ENCODE measurements at places on chromosomes 13 and 19.

GRCh38 chr13:38090913-38091312 is 221.3 kb upstream of the TRPC4 start:
- DNase-seq, result no peak

GRCh38 chr13:30322428-30322827 is 15.1 kb upstream of the KATNAL1 start:
- no peak for DNase-seq

GRCh38 chr13:100138859-100139491 is 50.1 kb downstream of the PCCA start:
- DNase-seq, result no peak

DNA sequence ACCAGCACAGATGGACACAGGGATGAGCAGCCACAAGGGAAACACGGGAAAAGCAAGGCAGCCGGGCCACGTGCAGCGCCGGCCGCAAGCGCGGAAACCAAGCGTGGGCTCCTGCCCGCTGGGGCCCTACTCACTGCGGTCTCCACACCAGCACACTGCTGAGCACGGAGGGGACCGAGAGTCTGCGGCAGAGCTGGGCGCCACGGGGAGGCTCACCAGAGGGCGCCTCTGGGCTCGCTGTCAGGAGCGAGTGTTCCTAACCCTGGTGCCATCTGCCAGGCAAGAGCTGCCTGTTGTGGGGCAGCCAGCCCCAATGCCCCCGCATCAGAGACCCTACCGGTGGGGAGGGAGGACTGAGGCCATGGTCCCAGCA is 26.5 kb downstream of the MPND start:
- peak; percentile 78 for DNase-seq

DNA sequence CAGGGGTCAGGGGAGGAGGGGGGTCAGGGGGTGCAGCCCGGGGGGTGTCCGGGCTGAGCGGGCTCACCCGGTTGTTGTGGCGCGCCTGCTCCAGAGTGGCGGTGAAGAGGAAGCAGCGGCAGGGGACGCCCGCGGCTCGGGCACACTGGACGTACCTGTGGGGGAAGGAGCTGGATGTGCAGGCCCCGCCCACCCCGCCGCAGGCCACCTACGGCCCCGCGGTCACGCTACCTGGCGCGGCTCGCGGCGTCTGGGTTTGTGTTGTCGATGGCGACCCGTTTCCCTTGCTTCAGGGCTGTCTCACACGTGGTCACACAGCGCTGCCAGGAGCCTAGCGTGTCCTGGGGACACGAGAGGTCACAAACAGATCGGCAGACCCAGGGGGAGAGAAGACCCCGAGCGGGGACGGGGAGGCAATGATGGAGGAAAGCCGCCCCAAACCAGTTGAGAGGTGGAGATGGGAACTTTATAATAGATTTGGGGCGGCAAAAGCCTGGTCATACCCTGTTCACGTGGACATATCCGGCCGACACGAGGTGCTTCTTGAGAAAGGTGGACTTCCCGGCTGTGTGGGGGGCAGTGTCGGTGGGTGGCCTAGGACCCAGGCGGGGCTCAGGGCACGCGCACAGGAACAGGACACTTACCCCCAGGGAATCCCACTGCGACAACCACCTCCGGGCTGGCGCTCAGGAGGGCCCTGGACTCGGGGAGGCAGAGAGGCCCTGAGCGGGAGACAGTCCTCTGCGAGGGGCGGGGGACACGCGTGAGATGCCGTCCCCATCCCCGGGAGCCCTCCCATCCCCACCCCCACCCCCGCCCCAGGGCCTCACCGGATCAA is 5.6 kb downstream of the PNKP start:
- DNase-seq, result no peak

DNA sequence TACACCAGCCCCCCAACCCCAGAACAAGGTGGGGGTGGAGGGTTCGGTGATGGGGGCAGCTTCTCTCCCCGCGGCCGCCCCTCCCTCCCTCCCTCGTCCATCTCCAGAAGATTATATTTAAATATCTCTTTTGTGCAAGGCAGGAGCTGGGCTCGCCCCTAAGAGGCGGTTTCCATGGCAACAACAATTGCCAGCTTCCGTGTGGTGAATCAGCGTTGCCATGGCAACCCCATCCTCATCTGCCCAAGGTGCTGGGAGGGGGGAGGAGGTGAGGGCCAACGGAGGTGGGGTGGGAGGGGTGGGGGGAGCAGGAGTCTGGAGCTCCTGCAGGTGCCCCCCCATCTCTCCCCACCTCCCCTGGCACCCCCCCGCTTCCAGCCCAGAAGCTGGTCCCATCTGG is 46.4 kb downstream of the CELF5 start:
- DNase-seq, result peak; percentile 53

DNA sequence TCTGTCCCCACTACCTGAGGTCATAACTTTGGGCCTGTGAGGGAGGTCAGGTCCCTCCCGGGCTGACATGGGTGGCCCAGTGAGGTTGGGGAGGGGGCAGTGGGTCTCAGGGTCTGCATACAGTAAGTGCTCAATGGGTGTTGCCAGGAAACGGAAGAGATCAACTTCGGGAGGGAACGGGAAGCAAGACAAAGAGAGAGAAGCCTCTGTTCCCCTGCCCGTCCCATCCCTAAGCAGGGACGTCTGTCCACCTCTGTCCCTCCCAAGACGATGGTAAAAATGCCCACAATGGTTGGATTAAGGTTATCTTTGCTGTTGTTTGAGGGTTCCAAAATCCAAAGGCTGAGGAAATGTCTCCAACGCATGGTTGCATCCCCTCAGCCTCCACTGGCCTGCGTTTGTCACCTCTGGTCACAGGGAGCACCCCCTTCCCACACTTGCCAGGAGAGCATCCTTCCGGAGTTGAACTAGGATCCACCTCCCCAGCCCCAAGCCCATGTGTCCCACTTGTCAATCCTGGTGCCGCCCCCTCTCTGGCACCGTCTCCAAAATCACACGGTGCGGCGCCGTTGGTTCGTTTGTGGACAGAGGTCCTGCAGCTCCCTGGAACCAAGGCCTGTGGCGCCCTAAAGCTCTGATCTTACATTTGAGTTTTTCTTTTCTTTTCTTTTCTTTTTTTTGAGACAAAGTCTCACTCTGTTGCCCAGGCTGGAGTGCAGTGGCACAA is 774 bp upstream of the HOMER3 start:
- DNase-seq, result no peak

GRCh38 chr13:113113846-113114271 is 8.3 kb downstream of the F7 start:
- no peak for DNase-seq

DNA sequence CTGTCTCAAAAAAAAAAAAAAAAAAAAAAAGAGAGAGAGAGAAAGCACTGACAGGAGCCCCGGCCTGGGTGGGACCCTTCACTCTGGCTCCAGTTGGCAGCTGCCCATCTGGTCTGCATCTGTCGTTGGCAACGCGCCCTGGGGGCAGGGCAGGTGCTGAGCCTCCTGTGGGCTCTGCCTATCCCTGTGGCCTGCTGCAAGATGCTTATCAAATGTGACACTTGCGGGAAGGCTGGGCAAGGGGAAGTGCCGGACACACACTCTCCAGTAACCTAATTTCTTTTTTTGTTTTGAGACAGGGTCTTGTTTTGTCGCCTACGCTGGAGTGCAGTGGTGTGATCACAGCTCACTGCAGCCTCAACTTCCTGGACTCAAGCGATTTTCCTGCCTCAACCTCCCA is 10.7 kb upstream of the KPTN start:
- DNase-seq, result no peak

- no peak for DNase-seq
Measured at GRCh38 chr19:50877338-50877737, 4.1 kb downstream of the KLK2 start.

Data from CD4-positive, alpha-beta T cell treated with Interleukin-2 at 100 ng/mL for 4 hours (primary cell).